HFFc6 (cell line): ENCODE measurements at places on chromosomes 5 and 9.
A peak's percentile ranks its signal among the peaks of the same experiment; 100 is the strongest.

GRCh38 chr9:87556821-87557220 lies 59.2 kb downstream of the DAPK1 start:
- H3K27ac ChIP-seq, result no peak overlapping the region
- H3K36me3 ChIP-seq, result no peaks in the 10 kb centered on the region
- H3K27me3 ChIP-seq, result peaks cover 8% of the 10 kb centered on the region
- H3K4me1 ChIP-seq, result no peaks in the 10 kb centered on the region
- no peak overlapping the region for H3K4me3 ChIP-seq
- no peak for DNase-seq

GRCh38 chr5:59188419-59189225 lies 605.7 kb downstream of the RAB3C start:
- peak; percentile 55 for DNase-seq
- H3K4me3 ChIP-seq, result peak overlapping the region; percentile 78
- H3K36me3 ChIP-seq, result no peaks in the 10 kb centered on the region
- peaks cover 14% of the 10 kb centered on the region for H3K27me3 ChIP-seq
- H3K4me1 ChIP-seq, result peaks cover 18% of the 10 kb centered on the region
- H3K27ac ChIP-seq, result no peak overlapping the region

DNA sequence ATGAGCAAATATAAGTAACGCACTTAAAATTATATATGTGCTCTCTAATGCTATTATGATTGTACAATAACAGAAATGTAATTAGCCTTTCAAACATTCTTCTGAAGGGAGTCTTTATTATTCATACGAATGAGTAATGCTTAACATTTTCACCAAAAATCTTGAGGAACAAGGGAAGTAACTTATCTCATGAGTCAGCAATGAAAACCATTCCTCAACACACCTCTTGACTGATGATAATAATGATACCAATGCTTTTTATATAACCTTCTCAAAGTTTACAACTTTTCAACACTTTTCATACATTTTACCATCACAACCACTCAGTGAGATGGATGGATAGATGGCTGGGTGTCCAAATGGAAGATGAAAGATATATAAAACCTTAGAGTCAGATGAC lies 369.3 kb downstream of the BNC2 start:
- peak overlapping the region; percentile 59 for H3K27ac ChIP-seq
- H3K4me1 ChIP-seq, result peaks cover 67% of the 10 kb centered on the region
- peaks cover 2% of the 10 kb centered on the region; the same call in 1 of the 2 replicates for H3K27me3 ChIP-seq
- peak; percentile 64 for DNase-seq

DNA sequence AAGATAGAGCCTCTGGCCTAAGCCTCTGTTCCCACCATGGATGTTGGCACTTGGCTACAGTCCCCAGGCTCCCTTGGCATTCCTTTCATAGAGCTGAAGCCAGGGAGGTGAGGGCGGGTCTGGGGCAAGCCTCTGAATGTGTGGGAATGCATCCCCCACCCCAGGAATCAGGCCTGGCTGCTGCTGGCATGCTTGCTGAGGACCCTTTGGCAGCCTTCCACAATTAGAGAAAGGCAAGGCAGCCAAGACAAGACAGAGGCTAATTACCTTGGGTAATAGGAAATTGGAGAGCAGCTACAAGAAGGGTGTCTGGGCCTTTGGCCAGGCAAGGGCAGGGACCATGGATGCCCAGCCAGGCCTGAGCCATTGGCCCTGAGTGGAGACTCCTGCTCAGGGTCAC lies 204.4 kb upstream of the TRIM32 start:
- H3K27ac ChIP-seq, result no peak overlapping the region
- H3K36me3 ChIP-seq, result no peaks in the 10 kb centered on the region; the same call in none of the 2 replicates
- no peaks in the 10 kb centered on the region; the same call in 1 of the 2 replicates for H3K27me3 ChIP-seq
- DNase-seq, result no peak

GRCh38 chr5:151618907-151619306 lies 27.8 kb upstream of the FAT2 start:
- no peak for DNase-seq
- peaks cover 45% of the 10 kb centered on the region for H3K27me3 ChIP-seq
- H3K4me1 ChIP-seq, result no peaks in the 10 kb centered on the region

- no peaks in the 10 kb centered on the region for H3K4me1 ChIP-seq
- DNase-seq, result no peak
- H3K27ac ChIP-seq, result no peak overlapping the region
- no peaks in the 10 kb centered on the region; the same call in 1 of the 2 replicates for H3K36me3 ChIP-seq
- H3K4me3 ChIP-seq, result no peak overlapping the region
Measured at GRCh38 chr9:36871606-36872005, 162.5 kb downstream of the PAX5 start.

GRCh38 chr5:111394586-111394985 lies 117.7 kb downstream of the STARD4 start:
- H3K36me3 ChIP-seq, result no peaks in the 10 kb centered on the region; the same call in 1 of the 2 replicates
- peaks cover 41% of the 10 kb centered on the region for H3K4me1 ChIP-seq
- peak; percentile 56 for DNase-seq
- H3K4me3 ChIP-seq, result peak overlapping the region; percentile 41

DNA sequence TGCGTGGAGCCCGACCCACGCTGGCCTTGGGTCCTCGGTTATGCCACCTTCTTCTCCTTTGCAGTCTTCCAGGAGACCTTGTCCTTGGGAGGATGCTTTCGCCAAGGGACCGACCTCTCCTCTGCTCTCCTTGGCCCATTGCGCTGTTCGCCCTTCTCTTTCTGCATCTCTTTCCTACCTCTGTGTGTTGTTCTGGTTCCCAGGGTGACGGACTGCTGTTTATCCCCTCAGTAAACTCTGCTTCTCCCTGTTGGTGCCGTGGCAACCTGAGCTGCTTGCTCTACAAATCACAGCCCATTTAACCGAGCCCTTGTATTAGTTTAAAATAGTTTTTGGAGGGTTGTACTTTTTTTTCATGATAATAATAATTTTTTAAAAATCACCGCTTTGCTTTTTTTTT lies 97.9 kb downstream of the DAPK1 start:
- no peak overlapping the region for H3K27ac ChIP-seq
- DNase-seq, result no peak
- H3K36me3 ChIP-seq, result no peaks in the 10 kb centered on the region
- peaks cover 9% of the 10 kb centered on the region for H3K27me3 ChIP-seq

DNA sequence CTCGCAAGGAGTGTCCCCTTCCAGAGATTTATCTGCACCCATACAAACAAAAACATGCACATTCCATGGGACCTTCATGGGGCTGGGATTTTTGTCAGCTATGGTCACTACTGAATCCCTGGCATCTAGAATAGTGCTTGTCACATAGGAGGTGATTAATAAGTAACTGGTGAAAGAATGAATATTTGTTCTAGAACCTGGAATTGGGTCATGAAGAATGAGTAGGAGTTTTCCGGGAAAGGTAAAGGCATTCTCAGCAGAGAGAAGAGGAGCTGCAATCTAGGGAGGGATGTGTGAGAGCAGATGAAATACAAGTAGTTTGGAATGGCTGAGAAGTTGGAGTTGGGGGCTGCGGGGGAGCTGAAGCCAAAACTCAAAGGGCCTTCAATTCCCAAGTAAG lies 2.8 kb upstream of the LMAN2 start:
- H3K4me3 ChIP-seq, result no peak overlapping the region
- H3K27ac ChIP-seq, result no peak overlapping the region
- no peak for DNase-seq
- peaks cover 21% of the 10 kb centered on the region for H3K4me1 ChIP-seq

- H3K36me3 ChIP-seq, result no peaks in the 10 kb centered on the region
- H3K27me3 ChIP-seq, result peaks cover 8% of the 10 kb centered on the region
- H3K4me1 ChIP-seq, result peaks cover 17% of the 10 kb centered on the region
- H3K4me3 ChIP-seq, result no peak overlapping the region
- H3K27ac ChIP-seq, result no peak overlapping the region
- no peak for DNase-seq
Measured at GRCh38 chr5:16593628-16594027, 23.2 kb downstream of the RETREG1 start.

GRCh38 chr5:91128604-91129003 lies 254.5 kb downstream of the ARRDC3 start:
- H3K27me3 ChIP-seq, result no peaks in the 10 kb centered on the region
- peak; percentile 38 for DNase-seq
- H3K4me3 ChIP-seq, result no peak overlapping the region
- peaks cover 70% of the 10 kb centered on the region for H3K4me1 ChIP-seq
- no peaks in the 10 kb centered on the region for H3K36me3 ChIP-seq

DNA sequence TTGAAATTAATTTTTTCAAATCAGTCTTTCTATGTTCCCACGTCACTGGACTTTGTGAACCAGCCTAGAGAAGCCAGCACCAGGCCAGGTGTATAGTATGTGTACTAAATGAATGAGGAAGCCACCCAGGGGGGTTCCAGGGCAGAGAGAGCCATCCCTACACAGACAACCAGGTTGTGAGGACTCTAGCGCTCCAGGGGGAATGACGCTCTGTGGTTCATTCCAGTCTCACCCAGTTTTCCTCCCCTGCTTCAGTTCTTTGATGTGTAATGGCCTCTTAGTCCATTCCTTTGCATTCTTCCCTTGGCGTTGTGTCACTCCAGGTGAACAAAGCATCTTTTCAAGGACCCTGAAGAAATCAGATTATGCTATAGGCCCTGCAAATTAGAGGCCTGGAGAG lies 330.6 kb downstream of the NSG2 start:
- H3K36me3 ChIP-seq, result no peaks in the 10 kb centered on the region
- no peak for DNase-seq
- no peaks in the 10 kb centered on the region for H3K4me1 ChIP-seq
- H3K27me3 ChIP-seq, result no peaks in the 10 kb centered on the region
- H3K27ac ChIP-seq, result no peak overlapping the region

GRCh38 chr9:128094166-128094949 lies 26.3 kb downstream of the SLC25A25 start:
- peak overlapping the region; percentile 100 for H3K27ac ChIP-seq
- H3K36me3 ChIP-seq, result 0 out of 2 replicates have a peak, but pooled peaks cover 6% of the 10 kb centered on the region
- peak overlapping the region; percentile 89 for H3K4me3 ChIP-seq
- H3K27me3 ChIP-seq, result no peaks in the 10 kb centered on the region; the same call in none of the 2 replicates
- peaks cover 82% of the 10 kb centered on the region for H3K4me1 ChIP-seq

DNA sequence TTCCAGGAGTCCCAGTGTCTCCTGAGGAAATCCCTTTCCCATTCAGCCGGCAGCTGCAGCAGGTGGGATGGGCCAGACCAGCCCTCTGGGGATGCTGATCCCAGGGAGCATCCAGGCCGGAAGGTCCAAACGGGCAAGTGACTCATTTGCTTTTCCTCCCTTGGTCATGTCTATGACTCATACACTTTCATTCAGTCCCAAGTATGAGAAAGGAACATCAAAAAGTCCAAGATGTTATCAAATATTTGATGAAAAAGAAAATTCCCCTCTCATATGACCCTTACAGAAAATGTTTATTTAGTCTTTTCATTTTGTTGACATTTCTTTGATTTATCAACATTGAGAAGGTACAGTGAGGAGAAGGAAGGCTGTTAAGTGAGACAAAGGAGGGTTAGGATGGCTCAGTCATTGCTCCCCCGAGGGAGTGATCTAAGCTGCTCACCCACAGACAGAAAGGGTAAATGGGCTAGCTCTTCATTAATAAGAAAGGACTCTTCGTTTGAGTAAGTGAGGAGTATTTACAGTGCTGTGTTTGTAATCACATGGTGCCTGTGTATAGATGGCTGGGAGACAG lies 117.6 kb upstream of the ANKRD55 start:
- no peaks in the 10 kb centered on the region for H3K36me3 ChIP-seq
- DNase-seq, result peak; percentile 77
- H3K27ac ChIP-seq, result peak overlapping the region; percentile 48
- H3K4me3 ChIP-seq, result peak overlapping the region; percentile 3; the same call in 1 of the 2 replicates
- peaks cover 44% of the 10 kb centered on the region for H3K4me1 ChIP-seq
- peaks cover 8% of the 10 kb centered on the region for H3K27me3 ChIP-seq

- peaks cover 35% of the 10 kb centered on the region for H3K36me3 ChIP-seq
- peaks cover 4% of the 10 kb centered on the region; the same call in 1 of the 2 replicates for H3K27me3 ChIP-seq
- H3K27ac ChIP-seq, result peak overlapping the region; percentile 87
- H3K4me1 ChIP-seq, result peaks cover 97% of the 10 kb centered on the region
Measured at GRCh38 chr5:154366353-154366752, 79.4 kb upstream of the SAP30L start.

DNA sequence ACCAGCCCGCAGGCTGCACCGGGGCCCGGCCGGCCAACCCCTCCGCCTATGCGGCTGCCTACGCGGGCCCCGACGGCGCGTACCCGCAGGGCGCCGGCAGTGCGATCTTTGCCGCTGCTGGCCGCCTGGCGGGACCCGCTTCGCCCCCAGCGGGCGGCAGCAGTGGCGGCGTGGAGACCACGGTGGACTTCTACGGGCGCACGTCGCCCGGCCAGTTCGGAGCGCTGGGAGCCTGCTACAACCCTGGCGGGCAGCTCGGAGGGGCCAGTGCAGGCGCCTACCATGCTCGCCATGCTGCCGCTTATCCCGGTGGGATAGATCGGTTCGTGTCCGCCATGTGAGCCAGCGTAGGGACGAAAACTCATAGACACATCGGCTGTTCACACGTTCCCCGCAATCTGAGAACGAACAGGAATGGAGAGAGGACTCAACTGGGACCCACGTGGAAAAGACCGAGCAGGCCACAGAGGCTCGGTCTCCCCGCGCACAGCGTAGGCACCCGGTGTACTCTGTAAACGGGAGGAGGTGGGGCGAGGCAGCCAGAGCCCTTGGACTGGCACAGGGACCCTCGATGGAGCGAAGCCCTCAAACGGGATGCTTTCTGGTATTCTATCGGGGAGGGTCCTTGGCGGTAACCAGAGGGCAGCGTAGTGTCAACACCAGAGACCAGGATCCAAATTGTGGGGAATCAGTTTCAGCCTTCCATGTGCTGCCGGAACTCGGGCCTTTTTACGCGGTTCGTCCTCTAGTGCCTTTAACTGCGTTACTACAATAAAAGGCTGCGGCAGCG lies 1.9 kb downstream of the FOXE1 start:
- H3K36me3 ChIP-seq, result peaks cover 38% of the 10 kb centered on the region
- no peak for DNase-seq
- peaks cover 67% of the 10 kb centered on the region for H3K4me1 ChIP-seq
- peaks cover 37% of the 10 kb centered on the region for H3K27me3 ChIP-seq
- peak overlapping the region; percentile 71 for H3K27ac ChIP-seq

GRCh38 chr5:84028093-84028492 lies 307.4 kb upstream of the HAPLN1 start:
- DNase-seq, result no peak
- peak overlapping the region; percentile 6; the same call in 1 of the 2 replicates for H3K27ac ChIP-seq
- no peak overlapping the region for H3K4me3 ChIP-seq

DNA sequence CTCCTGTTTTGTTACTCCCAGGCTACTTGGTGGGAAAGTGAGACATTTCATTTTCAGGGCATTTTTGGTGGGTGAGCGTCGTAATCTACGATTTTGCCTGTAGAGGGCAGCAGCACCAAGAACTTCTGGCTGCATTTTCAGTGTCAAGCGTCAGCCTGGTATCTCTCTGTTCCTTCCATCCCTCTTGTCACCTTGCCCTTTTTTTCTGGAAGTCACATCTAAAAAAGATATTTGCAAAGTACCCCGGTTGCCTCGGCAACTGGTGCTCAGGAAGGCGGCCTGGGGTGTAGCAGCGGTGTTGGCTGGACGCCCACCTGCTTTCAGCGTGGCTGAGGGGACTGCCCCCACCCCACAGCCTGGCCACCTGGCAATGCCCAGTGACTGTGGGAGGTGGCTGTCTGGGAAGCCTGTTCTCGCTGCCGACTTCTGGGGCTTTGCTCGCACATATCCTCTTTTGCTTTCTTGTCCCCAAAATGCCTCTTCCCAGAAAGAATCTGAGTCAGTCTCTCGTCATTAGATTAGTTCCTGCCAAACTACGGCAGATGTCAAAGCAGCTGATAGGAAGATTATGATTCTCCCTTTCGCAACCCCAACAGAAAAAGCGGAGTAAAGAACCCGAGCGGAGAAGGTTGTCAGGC lies 84.5 kb downstream of the ACER2 start:
- peak; percentile 25 for DNase-seq
- peak overlapping the region; percentile 44; the same call in 1 of the 2 replicates for H3K4me3 ChIP-seq
- no peak overlapping the region for H3K27ac ChIP-seq
- H3K4me1 ChIP-seq, result peaks cover 7% of the 10 kb centered on the region
- H3K36me3 ChIP-seq, result no peaks in the 10 kb centered on the region

- no peak overlapping the region for H3K4me3 ChIP-seq
- peak overlapping the region; percentile 40; the same call in 1 of the 2 replicates for H3K27ac ChIP-seq
- peaks cover 60% of the 10 kb centered on the region for H3K36me3 ChIP-seq
- peaks cover 1% of the 10 kb centered on the region; the same call in 1 of the 2 replicates for H3K27me3 ChIP-seq
Measured at GRCh38 chr9:98010445-98010844, 27.3 kb downstream of the ANP32B start.

- DNase-seq, result peak; percentile 92
- H3K36me3 ChIP-seq, result peaks cover 7% of the 10 kb centered on the region
- peak overlapping the region; percentile 47 for H3K4me3 ChIP-seq
- peak overlapping the region; percentile 89 for H3K27ac ChIP-seq
Measured at GRCh38 chr5:133952729-133953567, 15.5 kb downstream of the C5orf15 start.
